Sciatic nerve (tissue), 2 donors: ENCODE measurements at places on chromosomes 2 and 18.

DNA sequence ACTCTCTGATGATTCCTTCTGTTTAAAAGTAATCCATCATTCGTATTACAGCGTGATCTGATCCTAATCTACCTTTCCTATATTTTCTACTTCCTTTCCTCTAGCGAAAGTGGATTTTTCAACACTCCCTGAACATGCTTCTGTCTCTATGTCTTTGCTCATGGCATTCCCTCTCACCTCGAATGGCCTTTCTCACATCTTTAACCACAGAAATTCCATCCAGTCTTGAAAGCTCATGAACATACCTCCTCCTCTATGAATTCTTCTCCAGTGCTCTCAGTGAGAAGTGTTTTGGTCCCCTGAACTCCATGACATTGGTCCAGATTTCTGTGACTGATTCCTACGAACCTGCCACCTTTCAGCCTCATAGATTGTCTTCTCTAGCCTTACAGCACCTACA lies 323.2 kb downstream of the RAD51AP2 start:
- DNase-seq: no peak

GRCh38 chr2:203811491-203812221 lies 55.9 kb upstream of the CTLA4 start:
- DNase-seq: peak; percentile 71

GRCh38 chr2:240462073-240462706 lies 26.7 kb downstream of the GPC1 start:
- peak; percentile 60 for DNase-seq

DNA sequence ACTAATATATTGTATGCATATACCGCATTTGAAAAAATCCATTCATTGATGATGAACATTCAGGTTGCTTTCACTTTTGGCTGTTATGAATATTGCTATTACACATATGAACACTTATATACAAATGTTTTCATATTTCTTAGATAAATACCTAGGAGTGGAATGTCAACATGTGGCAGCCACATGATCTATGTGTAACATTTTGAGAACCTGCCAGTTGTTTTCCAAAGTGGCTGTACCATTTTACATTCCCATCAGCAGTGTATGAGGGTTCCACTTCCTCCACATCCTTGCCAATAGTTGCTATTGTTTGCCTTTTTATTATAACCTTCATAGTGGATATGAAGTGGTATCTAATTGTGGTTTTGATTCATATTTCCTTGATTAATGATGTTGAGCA lies 40.5 kb downstream of the CCDC85A start:
- DNase-seq: no peak

DNA sequence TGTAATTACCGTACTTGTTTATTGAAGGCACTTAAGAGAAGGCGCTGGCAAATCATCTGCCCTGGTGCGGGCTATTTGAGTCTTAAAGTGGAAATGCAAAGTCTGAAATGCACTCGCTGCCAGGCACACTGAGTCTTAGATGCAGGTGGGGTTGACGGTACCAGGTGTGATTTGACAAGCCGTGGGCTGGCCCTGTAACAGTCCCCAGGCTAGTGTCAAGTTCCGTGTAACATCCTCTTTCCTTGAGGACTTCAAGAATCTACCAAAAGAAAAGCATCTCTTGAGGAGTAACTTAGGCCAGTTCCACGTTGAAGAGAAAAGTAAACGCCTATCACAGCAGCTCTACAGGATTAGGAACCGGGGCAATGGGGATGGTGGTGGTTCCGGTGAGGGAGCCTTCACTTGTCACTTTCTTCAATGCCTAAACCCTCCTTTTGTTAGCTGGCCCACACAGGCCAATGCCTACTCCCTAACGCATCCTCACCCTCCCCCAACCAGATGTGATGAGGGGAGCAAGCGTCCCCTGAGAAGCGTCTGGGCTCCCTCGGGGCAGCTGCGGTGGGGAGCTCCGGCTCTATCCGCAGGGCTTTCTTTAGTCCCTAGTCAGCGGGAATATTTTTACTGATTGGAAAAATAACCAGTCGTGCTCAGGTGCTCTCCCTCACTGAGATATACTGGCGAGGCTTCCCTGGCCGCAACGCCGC lies 1.5 kb upstream of the UGP2 start:
- DNase-seq: no peak

GRCh38 chr2:179272406-179273192 lies 8.0 kb upstream of the SESTD1 start:
- no peak for DNase-seq

- peak; percentile 69 for DNase-seq
Observed at GRCh38 chr2:54666634-54667265, 56.7 kb upstream of the EML6 start.

DNA sequence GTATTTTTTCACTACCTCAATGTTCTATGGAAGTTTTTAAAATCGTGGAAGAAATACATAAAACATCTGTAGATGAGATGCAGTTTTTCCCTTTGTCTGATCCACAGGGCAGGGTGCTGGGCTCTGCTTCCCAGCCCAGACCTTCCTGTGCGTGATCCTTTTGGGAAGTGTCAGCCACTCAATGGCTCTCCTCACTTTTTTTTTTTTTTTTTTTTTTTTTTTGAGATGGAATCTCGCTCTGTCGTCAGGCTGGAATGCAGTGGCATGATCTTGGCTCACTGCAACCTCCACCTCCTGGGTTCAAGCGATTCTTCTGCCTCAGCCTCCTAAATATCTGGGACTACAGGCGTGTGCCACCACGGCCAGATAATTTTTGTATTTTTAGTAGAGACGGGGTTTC lies 32.8 kb downstream of the SOWAHC start:
- no peak for DNase-seq

DNA sequence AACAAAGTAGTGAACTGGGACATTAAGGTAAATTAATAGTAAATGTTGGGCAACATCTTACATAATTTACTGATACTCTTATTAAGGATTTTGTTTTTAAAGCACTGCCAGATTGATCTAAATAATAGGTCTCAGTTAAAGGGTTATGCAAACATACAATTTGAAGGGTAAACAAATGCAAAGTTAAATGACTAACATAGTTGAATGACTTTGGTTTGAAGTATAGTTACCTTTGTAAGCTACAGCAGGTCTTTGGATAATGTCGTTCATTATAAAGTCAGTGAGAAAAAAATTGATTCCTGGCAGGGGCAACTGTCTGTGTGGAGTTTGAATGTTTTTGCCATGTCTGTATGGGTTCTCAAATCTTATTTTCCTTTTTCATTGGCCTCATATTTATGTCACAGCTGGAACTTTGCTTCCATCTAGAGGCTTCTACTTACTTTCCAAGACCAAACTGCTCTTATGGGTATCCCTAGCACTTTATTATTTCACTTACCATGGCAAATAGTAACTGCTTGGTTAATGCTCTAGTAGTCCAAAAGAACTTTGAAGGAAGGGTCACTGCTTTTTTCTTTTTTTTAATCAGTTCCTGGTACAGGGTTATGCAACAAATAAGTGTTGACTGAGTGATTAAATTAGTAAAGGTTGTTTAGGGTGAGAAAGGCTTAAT lies 107.8 kb downstream of the NBEAL1 start:
- no peak for DNase-seq

- peak; percentile 78 for DNase-seq
Observed at GRCh38 chr2:41966920-41967319, 80.9 kb upstream of the PKDCC start.

DNA sequence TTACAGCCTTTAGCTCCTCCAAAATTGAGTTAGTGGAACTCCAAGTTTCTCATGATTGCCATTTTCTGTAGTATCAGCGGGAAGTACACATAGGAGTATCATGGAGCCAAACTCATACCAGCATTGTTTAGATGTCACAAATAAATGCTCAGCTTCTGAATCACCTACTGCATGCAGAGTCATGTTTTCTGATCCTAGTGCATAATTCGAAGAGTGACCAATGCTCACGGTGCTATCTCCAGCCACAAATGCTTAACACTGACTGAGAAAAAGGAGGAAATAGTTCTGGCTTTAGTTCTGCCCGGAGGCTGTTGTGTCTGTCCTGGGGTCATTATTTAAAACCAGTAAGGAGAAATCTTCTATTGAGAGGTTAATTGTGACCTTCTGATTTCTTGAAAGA lies 45.4 kb upstream of the LRATD1 start:
- no peak for DNase-seq
